ENCODE measurements at places on chromosomes 1 and 21. TPM values are rescaled to one million over a fixed set of nuclear protein-coding genes. Genes with fewer than 3 reads are reported as not detected.

The LRRC71 gene
- total RNA-seq: not detected

The CDA gene
- 3.5 TPM for total RNA-seq

The HES4 gene
- total RNA-seq: 27.4 TPM

The ICOSLG gene
- 4.3 TPM for total RNA-seq

The ERG gene
- total RNA-seq: 17.8 TPM

All from Right ventricle myocardium superior (tissue), 1 donor.